ENCODE measurements at places on chromosomes 7 and 10.

GRCh38 chr7:125112850-125113249 is 183.2 kb upstream of the POT1 start:
- DNase-seq = no peak

DNA sequence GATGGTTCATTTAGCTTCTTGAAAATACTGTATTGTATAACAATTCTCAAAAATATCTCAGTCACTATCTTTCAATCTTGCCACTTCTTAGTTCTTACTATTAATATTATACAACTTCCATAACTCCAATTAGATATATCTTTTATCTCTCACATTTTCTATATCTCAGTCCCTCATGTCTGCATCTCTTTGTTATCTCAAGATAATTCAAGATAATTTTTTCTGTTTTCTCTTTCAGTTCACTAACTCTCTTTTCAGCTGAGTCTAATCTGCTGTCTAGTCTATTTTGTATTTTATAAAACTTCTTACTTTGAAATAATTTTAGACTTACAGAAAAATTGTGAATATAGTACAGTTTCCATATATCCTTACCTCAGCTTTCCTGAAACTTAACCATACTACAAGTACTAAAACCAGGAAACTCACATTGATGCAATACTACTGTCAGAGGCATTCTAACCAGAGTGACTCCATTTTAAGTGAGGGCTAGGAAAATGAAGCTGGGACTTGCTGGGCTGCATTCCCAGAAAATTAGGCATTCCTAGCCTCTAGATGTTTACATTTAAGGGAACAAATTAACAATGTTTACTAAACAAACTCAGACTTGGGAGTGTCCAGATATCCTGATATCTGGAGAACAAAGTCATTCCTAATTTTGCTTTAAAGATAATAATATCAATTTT is 38.4 kb downstream of the DNAJC1 start:
- no peak for DNase-seq

DNA sequence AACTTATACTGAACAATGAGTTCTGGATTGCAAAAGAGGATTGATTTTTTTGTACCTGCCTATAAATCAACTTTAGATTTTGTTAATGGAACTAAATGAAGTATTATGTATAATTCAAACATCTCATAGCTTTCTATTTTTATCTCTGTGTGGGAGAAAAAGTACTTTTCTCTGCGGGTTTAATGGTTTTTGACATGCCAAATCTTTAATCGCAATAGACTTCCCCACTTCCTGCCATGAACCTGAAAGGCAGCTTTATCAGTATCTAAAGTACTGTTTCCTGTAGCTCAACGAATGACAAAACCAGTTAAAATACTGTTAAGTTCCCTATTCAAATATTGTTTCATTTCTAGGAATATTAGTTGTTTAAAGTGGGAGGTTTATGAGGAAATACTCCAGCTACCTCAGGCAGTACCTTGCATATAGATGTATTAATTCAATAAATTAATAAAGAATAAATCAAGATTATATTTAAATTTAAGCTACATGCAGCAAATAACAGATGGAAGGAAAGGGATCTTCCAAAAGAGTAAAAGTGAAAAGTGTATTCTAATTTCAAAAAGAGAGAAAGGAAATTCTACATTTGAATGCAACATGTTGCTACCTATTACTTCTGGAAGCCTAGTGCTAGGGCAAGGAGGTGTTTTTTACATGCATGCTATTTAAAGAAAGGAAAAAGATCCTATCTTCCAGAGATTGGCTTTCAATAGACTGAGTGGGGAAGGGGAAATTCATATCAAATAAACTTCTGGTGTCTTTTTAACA is 75.9 kb downstream of the SVOPL start:
- DNase-seq = no peak

DNA sequence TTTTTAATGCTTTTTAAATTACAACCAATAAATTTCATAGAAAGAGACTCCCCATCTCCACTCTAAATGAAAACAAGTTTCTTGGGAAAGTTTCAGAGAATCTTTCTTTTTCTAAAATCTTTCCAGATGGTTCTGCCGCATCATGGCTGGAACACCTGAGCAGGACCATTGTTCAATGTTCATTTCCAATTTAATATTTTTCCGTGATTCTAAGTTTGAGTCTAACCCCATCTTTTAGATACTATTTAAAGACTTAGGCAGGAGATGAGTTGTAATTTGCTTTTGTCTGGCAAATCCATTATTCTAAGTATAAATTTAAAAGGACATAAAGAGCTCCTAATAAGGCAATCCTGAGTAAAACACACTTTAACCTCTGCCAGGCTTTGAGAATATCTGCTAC is 325.2 kb downstream of the BICC1 start:
- no peak for DNase-seq

GRCh38 chr7:32762925-32763293 is 128.7 kb downstream of the KBTBD2 start:
- DNase-seq = no peak

- no peak for DNase-seq
Measured at GRCh38 chr7:118080947-118081346, 103.0 kb upstream of the LSM8 start.
